ENCODE measurements at places on chromosomes 16 and 17. TPM values are rescaled to one million over a fixed set of nuclear protein-coding genes. Genes with fewer than 3 reads are reported as not detected.

VTN gene
- 5.6 TPM for polyA plus RNA-seq

DNA sequence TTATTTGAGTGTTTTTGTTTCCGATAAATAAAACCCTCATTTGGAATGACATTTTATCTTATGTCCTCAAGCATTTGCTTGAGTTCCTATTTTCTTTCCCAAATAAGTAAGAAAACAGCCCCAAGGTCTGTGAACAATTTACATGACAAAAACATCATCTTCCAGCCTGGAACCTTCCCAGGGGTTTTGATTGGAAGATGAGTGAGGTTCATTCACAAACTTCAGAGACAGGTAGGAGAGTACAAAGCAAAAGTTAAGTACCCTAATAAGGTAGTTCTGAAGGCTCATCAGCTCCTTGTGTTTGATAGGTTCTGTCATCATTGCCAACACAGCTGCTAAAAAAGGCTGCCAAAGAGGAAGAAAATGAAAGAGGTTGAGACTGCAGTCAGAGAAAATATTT lies 772.8 kb downstream of the CDH8 start:
- DNase-seq, result no peak

- peak; percentile 62 for DNase-seq
Measured at GRCh38 chr16:85902366-85903155, 3.6 kb downstream of the IRF8 start.

SLC5A10 gene
- polyA plus RNA-seq, result not detected

DNA sequence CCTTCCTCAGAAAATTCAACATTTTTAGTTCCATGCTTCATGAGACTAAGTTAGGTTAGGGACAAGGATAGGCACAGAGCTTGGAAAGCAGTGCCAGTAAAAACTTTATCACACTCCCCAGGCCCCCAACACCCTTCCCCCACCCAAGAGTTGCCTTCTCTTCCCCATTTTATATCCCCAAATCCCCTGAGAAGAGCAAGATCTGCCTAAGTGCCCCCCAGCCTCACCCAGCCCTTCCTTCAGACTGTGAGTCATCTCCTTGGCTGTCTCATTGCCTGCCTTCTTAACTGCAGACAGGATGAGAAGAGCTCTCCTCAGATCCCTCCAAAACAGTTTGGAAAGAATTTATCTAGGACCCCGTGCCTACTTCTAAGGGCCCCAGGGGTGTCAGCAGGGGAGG lies 55.8 kb downstream of the NEUROD2 start:
- no peak for DNase-seq

DNA sequence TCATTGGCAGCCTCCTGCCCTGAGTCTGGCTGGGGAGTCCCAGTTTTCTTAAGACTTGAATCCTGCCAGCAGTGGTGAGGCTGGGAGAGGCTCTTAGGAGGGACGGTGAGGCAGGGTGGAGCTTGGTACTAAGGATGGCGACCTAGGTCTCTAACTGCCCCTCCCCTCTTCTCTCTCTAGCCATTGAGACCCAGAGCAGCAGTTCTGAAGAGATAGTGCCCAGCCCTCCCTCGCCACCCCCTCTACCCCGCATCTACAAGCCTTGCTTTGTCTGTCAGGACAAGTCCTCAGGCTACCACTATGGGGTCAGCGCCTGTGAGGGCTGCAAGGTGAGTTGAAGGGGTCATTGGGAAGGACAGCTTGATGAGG lies 16.4 kb downstream of the GJD3 start:
- no peak for DNase-seq

WFDC1 gene
- polyA plus RNA-seq, result 22.2 TPM

DNA sequence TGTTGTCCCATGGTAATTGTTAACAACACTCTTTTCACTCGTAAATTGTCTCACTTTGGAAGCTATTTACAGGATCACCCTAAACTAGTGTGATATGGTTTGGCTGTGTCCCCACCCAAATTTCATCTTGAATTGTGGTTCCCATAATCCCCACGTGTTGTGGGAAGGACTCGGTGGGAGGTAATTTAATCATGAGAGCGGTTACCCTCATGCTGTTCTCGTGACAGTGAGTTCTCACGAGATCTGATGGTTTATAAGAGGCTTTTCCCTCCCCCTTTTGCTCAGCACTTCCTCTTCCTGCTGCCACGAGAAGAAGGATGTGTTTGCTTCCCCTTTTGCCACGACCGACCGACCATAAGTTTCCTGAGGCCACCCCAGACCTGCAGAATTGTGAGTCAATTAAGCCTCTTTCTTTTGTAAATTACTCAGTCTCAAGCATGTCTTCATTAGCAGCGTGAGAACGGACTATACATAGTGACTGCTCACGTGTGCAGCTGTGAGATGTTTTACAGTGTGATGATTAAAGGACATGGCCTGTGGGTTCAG lies 34.4 kb downstream of the DNAH3 start:
- DNase-seq, result no peak

GRCh38 chr17:69176457-69176795 lies 34.7 kb upstream of the ABCA6 start:
- DNase-seq, result no peak

GRCh38 chr17:60602385-60602742 lies 2.4 kb downstream of the PPM1D start:
- peak; percentile 19 for DNase-seq

- DNase-seq, result no peak
Measured at GRCh38 chr17:79461041-79461440, 149.8 kb downstream of the RBFOX3 start.

DNA sequence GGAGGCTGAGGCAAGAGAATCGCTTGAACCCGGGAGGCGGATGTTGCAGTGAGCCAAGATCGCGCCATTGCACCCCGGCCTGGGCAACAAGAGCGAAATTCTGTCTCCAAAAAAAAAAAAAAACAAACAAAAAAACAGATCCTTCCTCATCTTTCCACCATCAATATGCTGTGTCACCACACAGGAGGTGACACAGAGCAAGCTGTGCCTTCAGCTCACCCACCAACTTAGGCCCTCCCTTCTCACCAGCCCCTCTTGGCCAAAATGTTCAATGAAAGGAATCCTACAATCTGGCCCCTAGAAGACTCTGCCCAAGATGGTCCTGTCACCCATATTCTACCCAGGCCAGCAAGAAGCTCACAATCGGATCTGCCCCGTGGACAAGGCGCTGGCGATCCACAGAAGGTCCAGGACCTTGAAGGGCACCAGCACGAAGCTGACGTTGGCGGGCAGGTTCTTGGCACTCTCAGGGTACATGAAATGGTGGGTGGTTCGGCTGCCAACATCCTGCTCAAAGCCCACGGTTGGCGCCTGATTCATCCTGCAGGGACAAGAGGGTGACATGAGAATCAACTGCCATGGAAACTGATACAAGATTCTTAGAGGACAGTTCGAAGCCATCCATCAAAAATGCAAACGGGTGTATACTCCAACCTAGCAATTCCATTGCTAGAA lies 41.4 kb downstream of the DDX19A start:
- DNase-seq, result no peak

DNA sequence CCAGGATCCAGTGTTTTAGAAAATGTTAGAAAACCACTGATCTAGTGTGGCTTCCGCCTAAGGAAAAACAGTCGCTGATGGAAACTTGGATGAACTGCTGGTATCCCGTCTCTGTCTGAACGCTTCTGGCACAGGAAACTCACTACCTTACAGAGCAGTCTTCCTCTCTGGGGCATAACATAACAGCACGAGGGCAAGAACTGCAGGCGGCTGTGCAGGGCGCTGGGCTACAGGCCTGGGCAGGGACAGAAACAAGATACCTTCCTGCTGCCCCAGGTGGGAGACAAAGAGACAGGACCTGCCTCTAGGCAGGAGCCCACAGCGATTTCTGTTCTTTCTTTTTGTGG lies 10.5 kb downstream of the MXRA7 start:
- no peak for DNase-seq

- DNase-seq, result no peak
Measured at GRCh38 chr17:7557147-7557764, 1.3 kb upstream of the TNFSF13 start.

PRDM7 gene
- not detected for polyA plus RNA-seq

COL1A1 gene
- 212 TPM for polyA plus RNA-seq

SEZ6L2 gene
- polyA plus RNA-seq, result 10.3 TPM

- DNase-seq, result no peak
Measured at GRCh38 chr17:76572201-76572910, 13.3 kb downstream of the ST6GALNAC2 start.

DNA sequence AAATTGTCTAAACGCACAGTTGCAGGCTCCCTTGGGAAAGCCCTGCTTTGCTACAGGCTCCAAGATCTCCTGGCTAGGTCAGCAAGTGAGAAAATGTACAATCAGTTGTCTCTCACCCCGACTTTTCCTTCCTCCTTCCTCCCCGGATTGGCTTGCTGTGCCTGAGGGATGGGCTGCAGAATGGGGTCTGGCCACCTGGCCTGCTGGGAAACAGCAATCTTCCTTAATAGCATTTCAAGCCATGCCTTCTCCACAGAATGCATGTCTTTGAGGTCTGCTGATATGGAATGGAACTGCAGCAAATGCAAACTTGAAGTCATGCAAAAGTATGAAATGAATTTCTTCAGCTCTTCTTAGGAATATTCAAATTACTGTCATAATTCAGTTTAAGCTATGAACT lies 42.9 kb upstream of the SLFN13 start:
- DNase-seq, result no peak

CTRL gene
- 14.8 TPM for polyA plus RNA-seq

CHRNE gene
- polyA plus RNA-seq, result 1.1 TPM
